Aorta (tissue), 5 donors: ENCODE measurements at places on chromosomes 12 and 14. TPM values are rescaled to one million over a fixed set of nuclear protein-coding genes. Genes with fewer than 3 reads are reported as not detected.

GRCh38 chr12:124568431-124569374 is 1.3 kb upstream of the NCOR2 start:
- DNase-seq: peak; percentile 91

DNA sequence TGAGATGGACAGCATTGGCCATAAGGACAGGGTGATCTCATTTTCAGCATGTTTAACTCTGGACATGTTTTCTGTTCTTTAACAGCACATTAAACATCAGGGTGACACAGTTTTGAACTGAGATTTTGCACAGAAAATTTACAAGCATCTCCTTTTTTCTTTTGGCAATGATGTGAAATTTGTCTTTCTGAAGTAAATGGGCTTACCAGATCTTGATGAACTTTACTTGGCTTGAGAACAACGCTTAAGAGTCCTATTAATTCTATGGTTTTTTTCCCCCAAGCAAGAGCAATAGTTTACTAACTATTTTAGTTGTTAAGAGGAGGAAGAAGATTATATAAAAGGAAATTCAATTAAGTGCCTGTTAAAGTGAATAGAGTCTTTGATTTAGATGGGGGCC is 491.0 kb downstream of the SNAPC1 start:
- no peak for DNase-seq

GRCh38 chr12:1925684-1926006 is 7.2 kb upstream of the CACNA2D4 start:
- DNase-seq: peak; percentile 44

- DNase-seq: no peak
Observed at GRCh38 chr12:119369907-119370546, 35.5 kb downstream of the CCDC60 start.

DNA sequence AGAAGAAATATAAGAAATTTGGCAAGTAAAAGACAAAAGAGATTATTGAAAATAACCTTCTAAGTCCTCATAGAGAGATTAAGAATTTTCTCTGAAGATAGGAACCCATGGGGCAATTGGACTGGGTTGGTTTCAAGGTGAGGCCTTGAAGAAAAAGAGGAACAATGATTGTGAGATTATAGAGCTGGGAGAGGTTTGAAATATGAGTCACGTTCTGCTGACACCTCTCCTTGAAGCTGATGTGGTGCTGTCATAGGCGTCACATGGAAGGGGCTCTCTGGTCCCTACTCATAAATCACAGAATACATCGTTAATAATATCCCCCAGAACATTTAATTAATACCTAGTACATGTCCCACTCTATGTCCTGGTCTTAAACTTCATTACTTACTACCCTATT is 227.6 kb upstream of the PDE3A start:
- DNase-seq: no peak

DNA sequence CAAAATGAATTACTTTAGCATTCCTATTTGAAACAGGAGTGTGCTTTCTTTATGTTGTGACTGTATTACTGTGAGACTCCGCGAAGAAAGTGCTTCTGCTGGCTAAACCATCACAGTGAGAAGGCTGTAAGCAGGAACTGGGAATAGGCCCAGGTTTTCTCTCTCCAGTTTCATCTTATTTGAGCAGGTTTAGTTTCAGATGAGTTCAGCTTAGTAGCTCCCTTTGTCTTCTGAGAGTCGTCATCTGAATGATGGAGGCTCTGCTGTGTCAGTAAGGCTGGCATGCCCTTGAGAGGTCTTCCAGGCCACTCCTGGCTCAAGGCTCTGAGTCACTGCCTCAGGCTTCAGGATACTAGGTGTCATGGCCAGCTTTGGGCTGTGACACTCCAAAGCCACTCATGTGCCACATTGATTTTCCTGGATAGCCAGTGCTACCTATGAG is 205.6 kb upstream of the RGS6 start:
- DNase-seq: peak; percentile 56

Gene RALGAPA1
- total RNA-seq: 90.8 TPM
